ENCODE measurements at places on chromosomes 4 and X. TPM values are rescaled to one million over a fixed set of nuclear protein-coding genes. Genes with fewer than 3 reads are reported as not detected.

The C4orf50 gene
- total RNA-seq, result not detected

The AREG gene
- total RNA-seq, result 325 TPM

The DMRTC1 gene
- total RNA-seq, result not detected

The UNC5C gene
- not detected for total RNA-seq

The MAGEA3 gene
- not detected for total RNA-seq

The RHOXF2B gene
- not detected for total RNA-seq

The KLHL2 gene
- total RNA-seq, result 15.2 TPM

The HAND2 gene
- total RNA-seq, result not detected

The GPR143 gene
- total RNA-seq, result not detected

The VCX gene
- not detected for total RNA-seq

The POLN gene
- 0.37 TPM for total RNA-seq

The HTN1 gene
- total RNA-seq, result not detected

The TMEM271 gene
- not detected for total RNA-seq

The ANXA5 gene
- 244 TPM for total RNA-seq

The TEX13B gene
- not detected for total RNA-seq

The IBSP gene
- not detected for total RNA-seq

The MAGED2 gene
- total RNA-seq, result 123 TPM

The NR0B1 gene
- total RNA-seq, result 0.23 TPM

The MAGEB2 gene
- total RNA-seq, result not detected

The GAGE12J gene
- total RNA-seq, result not detected

The PDHA2 gene
- total RNA-seq, result not detected

The NPFFR2 gene
- 0.14 TPM for total RNA-seq

The BMPR1B gene
- total RNA-seq, result 5.2 TPM

The CCDC149 gene
- 2.8 TPM for total RNA-seq

The VGLL1 gene
- total RNA-seq, result 6.8 TPM

The CCKAR gene
- not detected for total RNA-seq

The IL2 gene
- total RNA-seq, result not detected

The PDZD4 gene
- 0.14 TPM for total RNA-seq

The PRSS12 gene
- 19.0 TPM for total RNA-seq

The CDKL2 gene
- 0.60 TPM for total RNA-seq

The RTL9 gene
- total RNA-seq, result 0.09 TPM

The TRAM1L1 gene
- total RNA-seq, result 1.9 TPM

The IGSF1 gene
- not detected for total RNA-seq

The CYTL1 gene
- total RNA-seq, result not detected

The CLDN22 gene
- total RNA-seq, result not detected

The VMA21 gene
- 29.9 TPM for total RNA-seq

The APELA gene
- total RNA-seq, result not detected

The MAP3K15 gene
- total RNA-seq, result not detected

The NUDT11 gene
- total RNA-seq, result 11.8 TPM

The HSFX2 gene
- not detected for total RNA-seq

The PABPC1L2A gene
- total RNA-seq, result not detected

The RXFP1 gene
- total RNA-seq, result not detected

The GLRB gene
- total RNA-seq, result 0.42 TPM

The TMPRSS11D gene
- 1.9 TPM for total RNA-seq

The GC gene
- not detected for total RNA-seq

The MAGEB17 gene
- total RNA-seq, result not detected

The OTUD6A gene
- total RNA-seq, result not detected

The EPHA5 gene
- total RNA-seq, result not detected

The SPARCL1 gene
- not detected for total RNA-seq

The CFI gene
- total RNA-seq, result 0.21 TPM

The MAP7D2 gene
- 0.37 TPM for total RNA-seq

The PDK3 gene
- 9.5 TPM for total RNA-seq

The RWDD4 gene
- 31.0 TPM for total RNA-seq

The KDR gene
- not detected for total RNA-seq

The YY2 gene
- total RNA-seq, result 0.74 TPM

The CT45A2 gene
- not detected for total RNA-seq

All from airway epithelial cell (primary cell).